NCI-H1694 treated with DMSO at 0.1 percent for 48 hours (cell line): ENCODE measurements at places on chromosomes 2 and 18.

DNA sequence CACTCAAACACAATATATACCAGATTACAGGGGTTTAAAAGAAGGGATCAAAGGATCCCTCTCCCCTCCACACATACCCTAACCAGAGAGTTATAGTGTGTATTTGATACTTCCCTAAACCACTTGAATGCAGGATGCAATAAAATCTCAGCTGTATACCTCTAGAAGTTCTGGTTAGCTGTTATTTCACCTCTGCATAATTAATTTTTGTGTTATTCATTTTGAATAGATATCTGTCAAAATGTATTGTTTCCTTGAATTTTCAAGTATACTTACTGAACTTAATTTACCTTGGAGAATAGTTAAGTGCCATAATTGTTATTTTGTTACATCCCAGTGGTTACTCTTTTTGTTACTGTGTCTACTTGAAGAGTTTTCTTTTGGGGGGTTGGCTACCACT is 34.5 kb downstream of the DDX1 start:
- DNase-seq: no peak

- DNase-seq: no peak
Observed at GRCh38 chr2:89829828-89830227, 1138.4 kb downstream of the RPIA start.

- DNase-seq: no peak
Observed at GRCh38 chr2:231605607-231606091, 13.0 kb downstream of the TEX44 start.

DNA sequence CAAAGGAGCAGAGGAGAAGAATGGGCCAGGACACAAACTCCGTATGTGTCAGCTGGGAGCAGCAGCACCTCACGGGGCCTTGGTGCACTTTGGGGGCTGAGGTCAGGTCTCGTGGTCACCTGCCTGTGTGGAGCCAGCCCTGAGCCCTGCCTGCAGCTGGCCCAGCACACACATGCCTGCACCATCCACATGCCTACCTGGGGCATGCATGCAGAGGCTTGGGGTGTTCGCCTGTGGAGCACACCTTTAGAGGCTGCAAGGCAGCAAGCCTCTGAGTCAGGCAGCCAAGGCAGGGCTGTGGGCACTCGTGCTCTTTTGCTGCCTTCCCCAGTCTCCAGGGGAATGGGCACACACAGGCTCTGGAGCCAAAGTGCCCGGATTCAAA is 36.0 kb downstream of the ARHGEF4 start:
- no peak for DNase-seq

- DNase-seq: peak; percentile 77
Observed at GRCh38 chr2:157055660-157056199, 201.8 kb upstream of the GALNT5 start.

- DNase-seq: peak; percentile 98
Observed at GRCh38 chr2:218605432-218605831, 2.3 kb upstream of the PLCD4 start.

- DNase-seq: no peak
Observed at GRCh38 chr2:181900007-181900651, 8.6 kb downstream of the ITPRID2 start.

DNA sequence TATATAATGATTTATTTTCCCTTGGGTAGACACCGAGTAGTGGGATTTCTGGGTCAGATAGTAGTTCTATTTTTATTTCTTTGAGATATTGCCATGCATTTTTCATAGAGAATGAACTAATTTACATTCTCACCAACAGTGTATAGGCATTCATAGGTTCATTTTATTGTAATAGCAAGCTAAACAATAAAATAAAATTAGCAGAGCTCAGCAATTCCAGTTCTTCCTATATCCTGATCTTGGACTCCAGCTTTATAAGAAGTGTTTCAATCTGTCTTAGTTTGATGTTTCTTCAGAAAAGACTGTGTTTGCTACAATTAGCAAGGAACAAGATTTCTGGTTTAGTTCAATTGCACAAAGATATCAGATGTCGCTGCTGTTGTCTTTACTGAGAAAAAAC is 1024.4 kb upstream of the LRRTM1 start:
- DNase-seq: no peak

GRCh38 chr2:106996171-106996769 is 110.3 kb upstream of the ST6GAL2 start:
- DNase-seq: peak; percentile 34

DNA sequence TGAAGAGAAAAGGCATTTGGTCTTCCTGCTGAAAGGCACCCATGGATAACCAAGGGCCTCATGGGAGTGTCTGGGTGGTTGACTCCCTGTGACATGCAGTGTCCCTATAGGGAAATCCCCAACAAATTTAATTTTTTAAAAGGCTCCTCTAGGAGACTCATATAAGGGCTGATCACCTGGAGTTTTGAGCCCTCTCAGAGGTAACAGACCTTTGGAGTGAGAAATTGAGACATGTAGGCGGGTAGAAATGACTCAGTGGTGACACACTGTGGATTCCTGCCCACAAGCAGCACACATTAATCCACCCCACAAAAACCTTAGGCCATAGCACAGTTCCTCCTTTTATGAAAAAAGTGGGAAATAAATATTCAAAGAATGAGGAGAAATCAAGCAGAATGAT is 557.0 kb upstream of the CNTNAP5 start:
- DNase-seq: no peak
